ENCODE measurements at places on chromosomes 4 and X. TPM values are rescaled to one million over a fixed set of nuclear protein-coding genes. Genes with fewer than 3 reads are reported as not detected.

The SLC16A2 gene
- 24.3 TPM for total RNA-seq

The TMEM144 gene
- total RNA-seq, result 4.9 TPM

The TRIML2 gene
- not detected for total RNA-seq

The MAGEA8 gene
- not detected for total RNA-seq

The CXCL3 gene
- total RNA-seq, result 1.5 TPM

Data from smooth muscle cell of the pulmonary artery (primary cell).